BJ (cell line): ENCODE measurements at places on chromosomes 7 and 10.

DNA sequence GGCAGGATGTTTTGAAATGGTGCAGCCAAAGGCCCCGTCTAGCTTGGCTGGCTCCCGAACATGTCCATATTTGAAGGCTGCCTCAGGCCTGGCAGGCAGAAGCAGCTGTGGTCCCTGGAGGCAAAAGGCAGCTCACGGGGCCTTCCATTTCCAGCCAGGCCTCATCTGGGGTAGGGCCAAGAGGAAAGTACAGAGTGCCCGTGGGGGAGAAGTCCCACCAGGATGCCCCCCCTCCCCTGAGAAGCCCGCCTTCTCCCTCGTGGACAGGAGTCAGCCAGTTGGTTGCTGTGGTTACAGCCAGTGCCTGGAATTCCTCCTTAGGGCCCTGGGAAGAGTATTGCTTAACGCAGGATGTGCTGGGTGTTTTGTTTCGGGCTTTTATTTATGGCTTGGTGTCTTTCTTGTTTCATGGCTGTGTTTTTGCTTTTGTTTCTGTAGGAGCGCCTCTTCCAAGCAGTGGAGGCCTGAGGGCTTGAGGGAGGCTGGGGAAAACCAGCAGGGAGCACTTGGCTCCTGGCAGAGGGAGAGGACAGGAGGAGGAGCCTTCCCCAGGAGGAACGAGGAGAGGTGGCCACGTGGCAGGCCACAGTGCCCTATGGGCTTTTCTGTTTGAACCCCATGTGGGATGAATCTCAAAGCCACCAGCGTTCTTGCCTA, 45.4 kb downstream of the CHST3 start:
- peak; percentile 96 for DNase-seq

DNA sequence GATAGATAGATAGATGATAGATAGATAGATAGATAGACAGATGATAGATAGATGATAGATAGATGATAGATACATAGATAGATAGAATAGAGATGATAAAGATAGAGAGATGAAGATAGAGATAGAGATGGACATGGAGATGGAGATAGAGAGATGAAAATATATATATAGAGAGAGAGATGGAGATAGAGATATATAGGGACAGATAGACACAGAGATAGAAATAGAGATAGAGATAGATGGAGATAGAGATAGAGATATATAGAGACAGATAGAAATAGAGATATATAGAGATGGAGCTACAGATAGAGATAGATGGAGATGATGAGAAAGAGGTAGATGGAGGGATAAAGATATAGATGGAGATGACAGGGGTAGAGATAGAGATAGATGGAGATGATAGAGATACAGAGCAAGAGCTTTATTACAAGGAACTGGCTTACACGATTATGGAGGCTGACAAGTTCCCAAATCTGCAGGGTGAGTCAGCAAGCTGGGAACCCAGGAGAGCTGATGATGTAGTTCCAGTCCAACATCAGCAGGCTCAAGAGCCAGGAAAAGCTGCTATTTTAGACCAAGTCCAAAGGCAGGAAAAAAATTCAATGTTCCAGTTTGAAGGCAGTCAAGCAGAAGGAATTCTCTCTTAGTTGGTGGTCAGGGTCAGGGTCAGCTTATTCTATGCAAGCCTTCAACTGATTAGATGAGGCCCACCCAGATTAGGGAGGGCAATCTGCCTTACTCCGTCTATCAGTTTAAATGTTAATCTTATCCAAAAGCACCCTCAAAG, 37.1 kb downstream of the CAV1 start:
- DNase-seq = no peak

DNA sequence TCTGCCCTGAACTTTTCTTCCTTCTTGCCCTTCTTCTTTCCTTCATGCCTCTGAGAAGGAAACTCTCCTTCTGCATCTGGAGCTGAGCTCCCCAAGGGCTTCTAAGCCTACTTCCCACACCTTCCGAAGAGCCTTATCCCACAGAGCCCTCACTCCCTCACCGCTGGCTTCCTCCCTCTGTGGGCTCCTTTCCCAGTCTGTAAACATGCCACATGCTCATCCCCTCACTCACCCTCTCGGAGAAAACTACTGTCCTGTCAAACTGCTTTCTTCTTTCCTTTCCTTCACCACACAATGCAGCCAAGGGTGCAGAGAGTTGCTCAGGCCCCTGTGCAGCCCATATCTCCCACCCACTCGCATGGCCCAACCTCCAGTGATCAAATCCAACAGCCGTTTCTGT, 18.1 kb downstream of the ANKRD16 start:
- no peak for DNase-seq

- DNase-seq = no peak
These were observed 24.6 kb upstream of the AKR1B10 start for GRCh38 chr7:134502463-134503371.

GRCh38 chr7:43769281-43769680, 10.8 kb downstream of the BLVRA start:
- no peak for DNase-seq

DNA sequence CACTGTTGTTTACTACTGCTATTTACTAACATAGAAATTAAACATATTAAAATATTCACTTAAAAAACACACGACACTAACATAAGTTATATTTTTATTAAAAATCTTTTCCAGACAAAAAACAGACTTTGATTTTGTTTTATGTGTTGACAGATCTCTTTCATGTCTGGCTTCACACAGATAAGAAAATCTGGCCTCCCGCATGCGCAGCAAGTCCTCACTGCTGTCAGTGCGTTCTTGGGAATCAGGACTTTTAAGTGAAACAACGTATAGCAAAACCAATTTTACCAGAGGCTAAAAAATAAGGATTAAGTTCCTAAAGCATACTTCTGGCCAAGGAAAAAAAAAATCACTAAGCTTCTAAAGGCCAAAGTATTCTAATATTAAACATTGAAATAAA, 1.2 kb upstream of the IDI1 start:
- DNase-seq = no peak

- DNase-seq = no peak
These were observed 19.0 kb downstream of the ACTA2 start for GRCh38 chr10:88933564-88933963.
